ENCODE measurements at places on chromosomes 16 and 17.

GRCh38 chr17:34588266-34588665, 8.9 kb downstream of the TMEM132E start:
- DNase-seq, result no peak

DNA sequence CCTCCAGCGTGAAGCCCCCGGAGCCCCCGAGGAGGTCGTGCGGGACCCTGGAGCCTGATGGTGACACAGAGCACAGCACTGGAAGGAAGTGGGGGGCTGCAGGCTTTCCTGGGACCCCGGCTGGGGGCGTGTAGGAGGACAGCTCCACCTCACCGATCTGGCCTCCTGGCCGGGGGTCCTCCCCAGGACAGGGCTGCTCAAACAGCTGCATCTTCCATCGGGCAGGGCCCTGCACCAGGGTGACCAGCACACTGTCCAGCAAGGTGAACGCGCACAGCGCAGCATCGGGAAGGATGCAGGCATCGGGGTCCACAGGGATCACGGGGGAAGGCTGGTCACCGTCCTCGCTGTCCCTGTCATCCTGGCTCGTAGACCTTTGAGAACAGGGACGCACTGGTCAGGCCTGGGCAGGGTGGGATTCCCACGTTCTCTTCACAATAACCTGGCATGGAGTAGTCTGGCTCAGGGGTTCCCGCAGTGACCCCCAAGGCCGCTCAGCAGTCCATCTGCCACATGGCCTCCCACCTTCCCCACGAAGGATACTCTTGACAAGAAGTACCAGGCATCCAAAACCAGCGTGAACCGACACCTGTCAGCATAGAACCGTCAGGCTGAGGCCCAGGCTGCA, 1.2 kb downstream of the FAAP100 start:
- DNase-seq, result no peak

DNA sequence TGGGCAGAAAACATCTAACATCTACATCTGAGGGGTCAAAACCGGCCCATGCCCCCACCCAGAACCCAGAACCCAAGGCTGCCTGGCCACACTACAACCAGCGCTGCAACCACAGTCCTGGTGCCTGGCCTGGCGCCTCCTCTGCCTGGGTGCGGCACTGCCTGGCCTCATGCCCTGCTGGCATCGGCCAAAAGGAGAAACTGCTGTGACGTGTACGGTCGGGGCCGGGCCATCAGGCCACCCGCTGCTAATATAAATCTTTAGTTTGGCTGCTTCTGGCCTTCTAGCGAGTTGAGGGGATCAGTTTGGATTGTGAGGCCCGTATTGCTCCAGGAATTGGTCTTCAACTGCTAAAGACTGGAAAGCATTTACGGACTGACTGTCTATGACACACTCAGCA, 22.8 kb downstream of the TMEM204 start:
- DNase-seq, result no peak

- DNase-seq, result no peak
Measured at GRCh38 chr16:11212798-11213196, 43.2 kb downstream of the SOCS1 start.

DNA sequence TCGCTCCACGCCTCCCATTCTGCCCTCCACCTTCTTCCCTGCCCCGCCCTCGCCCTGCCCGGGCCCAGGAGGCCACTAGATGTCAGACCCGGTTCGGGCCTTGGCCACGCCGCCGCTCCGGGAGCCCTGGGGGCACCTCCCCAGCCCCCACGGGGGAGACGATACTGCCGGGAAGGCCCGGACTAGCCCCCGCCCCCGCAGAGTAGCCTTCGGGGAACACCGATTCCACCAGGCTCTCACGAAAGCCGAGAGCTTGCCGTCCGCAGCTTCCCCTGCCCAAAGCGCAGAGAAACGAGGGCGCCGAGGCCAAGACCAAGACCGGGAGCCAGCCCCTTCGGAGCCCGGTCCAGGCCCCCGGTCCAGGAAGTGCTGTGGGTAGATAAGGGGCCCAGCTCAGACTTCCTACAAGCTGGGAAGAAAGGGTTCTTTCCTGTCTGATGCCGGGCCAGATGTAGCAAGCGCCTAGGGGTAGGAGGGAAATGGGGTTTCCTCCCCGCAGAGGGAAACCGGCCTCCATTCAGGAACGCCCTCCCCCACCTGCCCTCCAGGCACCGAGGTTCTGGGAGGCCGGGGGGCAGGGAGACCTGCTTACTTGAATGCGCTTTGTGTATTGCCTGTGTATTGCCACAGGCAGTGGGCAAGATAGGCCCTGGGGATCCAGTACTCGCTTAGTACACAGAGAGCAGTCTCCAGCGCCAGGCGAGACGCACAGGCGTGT, 806 bp upstream of the CYB561 start:
- DNase-seq, result no peak

DNA sequence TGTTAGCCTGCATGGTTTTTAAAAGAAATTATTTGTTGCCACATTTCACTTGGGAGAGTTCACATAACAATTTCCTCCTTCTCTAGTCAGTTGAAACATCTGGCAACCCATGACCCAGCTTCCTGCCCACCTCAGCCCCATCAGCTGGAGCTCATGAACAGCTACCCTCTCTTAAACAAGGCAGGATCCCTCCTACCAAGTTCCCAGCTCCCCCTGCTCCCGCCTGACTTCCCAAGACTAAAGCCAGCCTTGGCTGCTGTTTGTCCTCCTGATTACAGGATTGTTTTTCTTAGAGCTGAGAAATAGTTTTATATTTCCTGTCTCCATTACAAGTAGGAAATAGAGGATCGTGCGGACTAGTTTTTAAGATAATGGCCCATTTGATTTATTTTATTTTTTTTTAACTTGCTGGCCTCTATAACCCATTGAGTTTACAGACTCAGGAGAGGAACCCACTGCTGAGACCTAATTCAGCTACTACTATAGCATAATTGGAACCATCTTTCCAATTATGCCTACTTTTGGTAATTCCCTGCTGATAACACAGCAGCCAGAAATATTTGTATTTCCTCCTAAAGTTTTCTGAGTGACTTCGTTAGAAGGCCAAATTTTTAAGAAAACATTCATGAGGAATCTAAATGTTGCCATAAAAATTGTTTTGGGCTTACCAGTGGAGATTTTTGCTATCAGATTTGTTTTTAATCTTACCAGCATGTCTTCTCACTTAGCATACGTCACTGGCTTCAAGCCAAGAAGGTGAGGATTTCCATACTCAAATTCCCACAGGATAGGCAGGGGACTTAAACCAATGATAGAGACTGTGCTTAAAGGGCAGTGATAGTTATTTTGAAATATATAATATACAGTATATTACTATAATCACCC, 90.0 kb downstream of the ELAC2 start:
- no peak for DNase-seq

DNA sequence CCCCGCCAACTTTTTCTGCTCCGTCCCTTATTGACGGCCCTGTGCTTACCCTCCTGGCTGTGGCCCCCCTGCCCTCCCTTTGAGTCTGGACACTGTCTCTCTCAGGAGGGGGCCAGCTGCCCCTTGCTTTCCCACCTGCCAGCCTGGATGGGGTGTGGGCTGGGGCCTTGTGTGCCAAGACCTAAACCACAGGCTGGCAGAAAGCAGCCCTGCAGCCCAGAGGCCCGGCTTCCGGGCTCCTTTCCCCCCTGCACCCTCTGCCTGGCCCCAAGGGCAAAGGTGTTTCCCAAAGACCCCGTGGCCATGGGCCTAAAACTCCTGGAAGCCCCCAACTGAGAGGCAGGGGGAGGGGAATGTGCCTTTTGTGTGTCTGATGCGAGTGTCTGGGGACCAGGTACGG, 17.5 kb downstream of the GPT2 start:
- no peak for DNase-seq

GRCh38 chr17:73495641-73496040, 148.6 kb downstream of the SDK2 start:
- DNase-seq, result no peak

DNA sequence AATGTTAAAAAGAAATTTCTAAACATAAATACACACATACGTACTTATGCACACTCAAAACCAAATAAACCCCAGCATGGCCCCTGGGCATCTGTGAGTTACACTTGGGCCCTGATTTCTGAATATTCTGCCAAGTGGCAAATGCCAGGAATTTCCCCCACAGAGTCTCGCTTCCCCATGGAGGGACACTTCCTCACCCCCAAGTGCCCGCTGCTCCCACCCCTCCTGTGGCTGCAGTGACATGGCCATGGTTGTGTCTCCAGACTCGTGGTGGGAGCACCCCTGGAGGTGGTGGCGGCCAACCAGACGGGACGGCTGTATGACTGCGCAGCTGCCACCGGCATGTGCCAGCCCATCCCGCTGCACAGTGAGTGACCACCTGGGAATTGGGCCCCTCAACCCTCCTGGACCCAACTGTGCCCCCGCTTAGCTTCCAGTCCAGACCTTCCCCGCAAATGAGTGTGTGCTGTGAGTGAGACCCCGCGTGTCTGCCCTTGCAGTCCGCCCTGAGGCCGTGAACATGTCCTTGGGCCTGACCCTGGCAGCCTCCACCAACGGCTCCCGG, 4.0 kb downstream of the ITGAD start:
- no peak for DNase-seq

All from head of caudate nucleus (tissue), 42 donors.